SK-MEL-5 (cell line): ENCODE measurements at places on chromosomes 2 and 18. TPM values are rescaled to one million over a fixed set of nuclear protein-coding genes. Genes with fewer than 3 reads are reported as not detected.

Gene CCDC150
- total RNA-seq, result 0.69 and 2.1 TPM in 2 replicates

Gene LOXHD1
- total RNA-seq, result not detected in 2 replicates

Gene IL1B
- total RNA-seq, result 0.69 TPM in 1 of 2 replicates, not detected in the other

DNA sequence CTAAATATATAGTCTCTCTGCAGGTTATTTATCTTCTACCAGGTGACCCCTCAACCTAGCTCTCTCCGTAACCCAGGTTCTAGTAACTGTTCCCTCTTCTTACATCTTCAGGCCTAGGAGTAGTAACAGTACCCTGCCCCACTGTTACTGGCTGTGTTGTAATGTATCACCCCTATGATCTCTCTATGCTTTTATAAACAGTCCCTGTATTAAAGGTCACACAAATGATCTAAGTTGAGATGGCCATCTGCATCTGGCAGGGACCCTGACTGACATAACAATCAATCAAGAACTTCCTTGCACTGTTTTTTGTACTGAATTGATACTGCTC is 219.7 kb upstream of the STK17B start:
- DNase-seq, result no peak

DNA sequence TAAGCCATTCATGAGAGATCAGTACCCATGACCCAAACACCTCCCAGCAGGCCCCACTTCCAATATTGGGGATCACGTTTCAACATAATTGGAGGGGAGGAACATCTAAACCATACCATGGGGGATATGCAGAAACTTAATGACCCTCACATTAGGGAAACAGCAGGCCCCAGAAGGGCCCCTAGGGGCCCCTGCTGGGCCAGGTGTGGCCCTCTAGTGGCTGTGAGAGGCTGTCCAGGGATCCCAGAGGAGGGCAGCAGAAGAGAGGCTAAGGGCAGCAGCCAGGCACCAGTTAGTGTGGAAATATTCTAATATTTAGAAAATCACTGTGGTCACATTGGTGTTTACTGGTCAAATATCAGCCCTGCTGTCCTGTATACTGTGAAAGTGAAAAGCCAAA is 49.3 kb upstream of the ANKRD44 start:
- no peak for DNase-seq

Gene KLHL41
- 0.98 and 1.3 TPM in 2 replicates for total RNA-seq

Gene VWC2L
- not detected in 2 replicates for total RNA-seq

- peak; percentile 81 for DNase-seq
Measured at GRCh38 chr2:85132834-85133637, at the start of gene TCF7L1. TSS of gene TCF7L1 (plus strand) at chr2:85133392. CDS start at chr2:85133685, 293 bp downstream.

DNA sequence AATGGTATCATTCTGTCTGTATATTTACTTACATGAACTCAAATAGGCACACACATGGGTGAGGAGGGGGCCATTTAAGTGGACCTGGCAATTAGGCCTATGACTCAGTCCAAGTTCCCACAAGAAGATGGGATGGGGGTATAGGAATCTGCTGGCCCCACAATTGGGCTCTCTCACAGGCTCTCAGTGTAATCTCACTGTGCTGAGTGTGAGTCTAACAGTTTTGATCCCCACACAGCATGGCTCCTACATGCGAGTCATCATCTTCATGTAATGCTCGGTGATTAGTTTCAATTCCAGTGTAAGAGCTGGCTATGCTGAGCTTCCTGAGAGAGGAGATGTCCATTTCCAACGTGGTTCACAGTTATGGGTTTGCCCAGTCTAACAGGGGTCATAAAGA is 114.0 kb downstream of the GATA6 start:
- DNase-seq, result no peak

Gene VSNL1
- 0.08 TPM in 1 of 2 replicates, not detected in the other for total RNA-seq

Gene HRH4
- not detected in 2 replicates for total RNA-seq
